ENCODE measurements at places on chromosomes 5 and 9.
A peak's percentile ranks its signal among the peaks of the same experiment; 100 is the strongest.

- DNase-seq, result no peak
Observed at GRCh38 chr9:106733828-106734380, 129.1 kb upstream of the ZNF462 start.

- DNase-seq, result peak; percentile 87
Observed at GRCh38 chr9:89675058-89675742, 70.4 kb downstream of the GADD45G start.

GRCh38 chr9:73529666-73530065 lies 378.0 kb downstream of the ANXA1 start:
- DNase-seq, result no peak

GRCh38 chr5:37816883-37817282 lies 23.0 kb downstream of the GDNF start:
- no peak for DNase-seq

DNA sequence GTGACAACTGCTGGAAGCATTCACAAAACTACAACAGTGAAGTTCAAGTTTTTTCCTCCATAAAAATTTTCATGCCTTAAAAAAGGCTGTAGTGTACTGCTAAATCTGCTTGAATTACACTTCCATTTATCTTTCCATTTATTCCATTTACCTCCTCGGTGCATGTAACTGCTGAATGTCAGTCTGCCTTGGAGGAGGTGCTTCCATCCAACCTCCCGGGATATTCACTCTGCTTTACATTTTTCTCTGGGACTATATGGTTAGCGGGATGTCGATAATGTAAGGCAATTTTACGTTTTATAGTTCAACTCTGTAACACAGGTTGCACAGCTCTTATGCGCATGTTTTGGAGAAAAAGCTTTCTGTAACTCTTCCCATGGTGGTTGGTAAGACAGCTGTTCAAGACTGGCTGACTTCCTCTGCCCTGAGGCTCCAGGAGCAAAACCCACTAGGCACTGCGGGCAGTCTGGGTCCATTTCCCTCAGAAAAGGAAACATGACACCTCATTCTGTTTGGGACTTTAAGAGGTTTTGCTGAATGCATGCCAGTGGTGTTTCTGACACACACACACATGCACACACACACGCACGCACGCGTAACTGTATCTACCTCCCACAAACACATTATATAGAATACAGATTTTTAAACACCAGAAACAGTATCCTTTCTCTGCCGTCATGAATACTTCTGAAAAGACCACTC lies 66.1 kb downstream of the SPTLC1 start:
- no peak for DNase-seq

DNA sequence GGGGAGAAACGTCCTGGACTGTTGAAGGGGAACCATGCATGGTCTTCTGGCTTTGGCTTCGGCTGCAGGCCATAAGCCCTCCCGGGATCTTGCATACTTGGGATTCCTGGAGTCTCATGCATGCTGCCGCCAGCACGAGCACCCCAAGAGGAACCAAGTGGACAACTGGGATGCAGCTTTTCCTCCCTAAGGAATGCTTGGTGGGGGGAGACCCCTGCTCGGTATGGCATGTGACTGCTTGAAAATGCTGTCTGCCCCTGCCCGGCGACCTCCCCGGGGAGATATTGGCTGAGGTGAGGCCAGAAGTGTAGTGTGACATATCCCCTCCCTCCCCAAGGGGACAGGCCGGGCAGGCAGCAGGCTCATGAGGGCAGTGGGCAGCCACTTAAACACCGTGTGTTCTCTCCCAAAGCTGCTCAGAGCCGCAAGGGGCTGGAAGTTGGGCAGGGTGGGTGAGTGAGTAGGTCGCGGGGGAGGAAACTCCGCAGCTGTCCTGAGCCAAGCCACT lies 15.7 kb downstream of the TMEM171 start:
- DNase-seq, result no peak

- no peak for DNase-seq
Observed at GRCh38 chr5:170619869-170620268, 116.0 kb downstream of the KCNIP1 start.

DNA sequence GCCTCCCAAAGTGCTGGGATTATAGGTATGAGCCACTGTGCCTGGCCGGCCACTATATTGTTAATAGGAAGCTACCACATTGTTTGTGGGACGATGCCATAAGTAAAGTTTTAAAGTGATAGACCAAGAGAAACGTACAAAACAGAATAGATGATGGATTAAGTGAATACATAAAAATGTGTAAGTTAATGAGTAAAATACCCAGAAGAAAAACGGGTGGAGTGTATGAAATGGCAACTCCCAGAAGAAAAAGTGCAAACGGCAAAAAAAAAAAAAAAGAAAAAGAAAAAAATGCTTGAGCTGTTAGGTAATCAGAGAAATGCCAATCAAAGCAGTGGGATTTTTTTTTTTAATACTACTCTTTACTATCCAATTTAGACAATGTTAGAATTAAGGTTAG lies 246.0 kb downstream of the PDZD2 start:
- no peak for DNase-seq

- DNase-seq, result no peak
Observed at GRCh38 chr5:56233230-56233629, at the start of gene ANKRD55. Gene ANKRD55 (minus strand): TSS chr5:56233330. CDS start chr5:56232913, 417 bp downstream.

GRCh38 chr9:20356403-20357036 lies 265.8 kb downstream of the MLLT3 start:
- peak; percentile 71 for DNase-seq

DNA sequence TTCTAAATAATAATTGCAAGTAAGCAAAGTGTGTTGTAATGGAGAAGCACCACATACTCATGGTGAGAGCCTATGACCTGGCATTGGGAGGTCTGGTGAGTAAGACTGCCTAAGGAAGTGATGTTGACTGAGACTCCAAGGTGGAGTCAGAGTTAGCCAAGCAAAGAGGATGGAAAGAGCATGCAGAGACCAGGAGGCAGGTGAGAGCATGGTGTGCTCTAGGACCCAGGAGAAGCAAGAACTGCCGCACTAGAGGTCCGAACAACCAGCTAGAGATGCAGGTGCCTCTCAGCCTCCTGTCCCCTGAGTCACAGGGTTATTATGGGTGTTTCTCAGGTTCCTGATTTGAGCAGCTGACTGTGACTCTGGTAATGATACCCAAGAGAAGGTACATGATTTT lies 27.3 kb downstream of the ANP32B start:
- DNase-seq, result no peak

GRCh38 chr9:137048655-137049543 lies 2.9 kb upstream of the NPDC1 start:
- DNase-seq, result no peak

GRCh38 chr9:96419691-96419969 lies 1.5 kb upstream of the ZNF367 start:
- DNase-seq, result no peak

DNA sequence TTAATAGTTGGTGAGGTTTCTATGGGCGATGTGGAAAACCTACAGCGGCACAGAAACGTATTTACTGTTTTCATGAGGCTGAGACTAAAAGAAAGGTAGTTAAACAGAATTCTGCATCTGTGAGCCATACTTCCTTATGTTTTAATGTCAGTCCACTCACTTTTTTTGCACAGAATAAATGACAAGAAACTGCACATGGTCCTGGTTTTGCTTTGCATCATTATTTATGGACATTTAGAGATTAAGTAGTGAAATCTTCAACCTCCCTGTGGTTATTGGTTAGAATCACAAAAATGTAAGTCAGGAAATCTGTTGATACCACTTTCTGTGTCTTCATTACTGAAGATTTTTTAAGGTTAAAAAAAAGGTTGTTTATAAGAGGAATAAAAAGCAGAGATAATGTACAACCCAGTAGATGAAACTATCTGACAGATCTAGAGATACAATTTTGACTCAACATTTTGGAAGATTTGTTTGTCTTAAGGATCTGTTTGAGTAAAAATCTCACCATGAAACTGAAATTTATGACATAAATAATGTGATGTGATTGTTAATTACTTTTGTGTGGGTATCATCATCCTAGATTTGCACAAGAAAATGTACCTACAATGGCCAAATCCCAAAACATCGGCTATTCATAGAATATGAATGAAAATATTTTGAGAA lies 2.4 kb downstream of the PRR16 start:
- DNase-seq, result no peak

GRCh38 chr5:95224701-95225459 lies 60.0 kb downstream of the MCTP1 start:
- DNase-seq, result no peak

DNA sequence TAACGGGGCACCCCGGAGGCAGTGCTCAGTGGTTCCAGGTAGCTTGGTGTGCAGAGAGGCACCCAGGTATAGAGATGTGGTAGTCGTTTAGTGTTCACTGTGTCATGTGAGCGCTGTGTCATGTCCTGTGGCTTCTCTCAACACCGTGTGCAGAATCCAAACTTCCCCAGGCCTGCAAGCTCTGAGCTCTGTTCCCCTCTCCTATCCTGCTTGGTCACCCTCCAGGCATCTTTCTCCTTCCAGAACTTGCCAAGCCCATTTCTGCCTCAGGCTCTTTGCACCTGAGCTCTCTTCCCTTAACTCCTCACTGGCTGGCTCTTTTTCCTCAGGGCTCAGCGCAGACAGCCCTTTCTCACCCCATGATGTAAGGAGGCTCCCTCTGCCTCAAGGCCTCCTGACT lies 64.8 kb downstream of the CARTPT start:
- no peak for DNase-seq
